ENCODE measurements at places on chromosomes 2 and 18.

GRCh38 chr2:64727013-64727767 is 73.5 kb upstream of the SERTAD2 start:
- no peak for DNase-seq

DNA sequence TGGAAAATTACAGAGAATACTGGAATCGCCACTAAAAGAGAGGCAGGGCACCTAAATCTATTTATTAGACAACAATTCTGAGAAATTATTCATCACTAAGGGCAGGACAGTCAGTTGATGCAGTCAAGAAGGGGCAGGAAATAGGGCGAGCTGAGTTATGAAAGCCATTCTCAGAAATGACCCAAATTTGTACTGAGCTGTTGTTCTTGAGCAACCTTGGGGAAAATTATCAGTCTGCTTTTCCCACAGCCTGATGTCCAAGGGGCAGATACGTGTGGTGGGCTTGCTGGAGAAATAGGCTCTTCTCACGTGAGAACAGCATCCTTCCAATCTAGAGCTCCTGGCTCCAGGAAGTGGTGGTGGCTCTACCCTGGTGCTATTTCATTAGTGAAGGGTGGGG is 38.6 kb downstream of the STON1 start:
- DNase-seq, result no peak

DNA sequence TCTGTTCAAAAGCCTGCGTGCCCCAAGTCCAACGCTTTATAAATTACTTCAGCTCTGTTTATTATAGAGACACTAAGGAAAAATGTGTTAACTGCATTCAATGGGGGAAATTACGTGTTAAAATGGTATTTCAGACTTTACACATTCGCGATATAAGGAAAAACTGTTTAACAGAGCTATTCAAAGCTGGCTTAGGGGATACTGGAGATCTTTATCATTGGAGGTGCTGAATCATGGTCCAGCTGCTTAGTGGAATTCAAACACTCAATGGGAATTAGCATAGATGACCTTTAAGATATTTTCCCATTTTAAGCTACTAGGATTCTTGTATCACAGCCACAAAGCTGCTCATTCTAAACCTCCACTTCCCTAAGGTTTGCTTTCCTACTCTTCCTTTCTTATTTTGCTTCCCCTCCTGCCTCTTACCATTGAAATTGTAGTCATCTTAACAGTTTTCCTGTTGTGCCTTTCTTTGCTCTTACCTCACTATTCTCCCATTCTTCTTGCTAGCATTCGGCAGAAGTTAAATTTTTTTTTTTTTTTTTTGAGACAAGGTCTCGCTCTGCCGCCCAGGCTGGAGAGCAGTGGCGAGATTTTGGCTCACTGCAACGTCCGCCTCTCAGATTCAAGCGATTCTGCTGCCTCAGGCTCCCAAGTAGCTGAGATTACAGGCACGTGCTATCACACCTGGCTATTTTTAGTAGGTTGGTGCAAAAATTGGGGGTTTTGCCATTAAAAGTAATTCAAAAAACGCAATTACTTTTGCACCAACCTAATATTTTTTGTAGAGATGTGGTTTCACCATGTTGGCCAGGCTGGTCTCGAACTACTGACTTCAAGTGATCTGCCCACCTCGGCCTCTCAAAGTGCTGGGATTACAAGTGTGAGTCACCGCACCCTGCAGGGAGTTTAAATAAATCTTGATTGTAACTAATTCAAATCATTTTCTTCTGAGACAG is 6.5 kb downstream of the SULT6B1 start:
- no peak for DNase-seq

- DNase-seq, result no peak
These were observed 19.9 kb upstream of the BCL2L11 start for GRCh38 chr2:111100765-111101162.

- DNase-seq, result no peak
These were observed 72.4 kb upstream of the IL1R1 start for GRCh38 chr2:102070058-102070642.

- no peak for DNase-seq
These were observed 66.3 kb downstream of the FAM168B start for GRCh38 chr2:131026919-131027318.

GRCh38 chr2:26469092-26469710 is 8.7 kb downstream of the OTOF start:
- peak; percentile 44 for DNase-seq

DNA sequence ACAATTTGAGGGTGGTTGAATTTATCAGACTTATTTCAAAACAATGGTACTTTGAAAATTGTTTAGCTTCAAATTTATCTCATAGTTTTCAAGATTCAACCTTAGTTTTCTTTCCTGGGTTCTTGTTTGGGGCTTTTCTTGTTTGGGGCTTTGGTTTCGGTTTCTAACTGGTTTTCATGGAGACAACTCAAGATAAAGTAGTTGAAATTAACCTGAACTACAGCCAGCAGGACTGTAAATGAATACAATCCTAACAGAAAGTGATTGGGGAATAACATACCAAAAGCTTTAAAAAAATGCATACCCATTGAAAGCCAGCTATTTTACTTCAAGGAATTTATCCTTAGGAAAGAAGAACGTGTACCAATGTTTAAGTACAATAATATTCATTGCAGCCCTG is 133.5 kb upstream of the SLC14A2 start:
- no peak for DNase-seq

GRCh38 chr2:234204480-234204879 is 154.0 kb downstream of the SPP2 start:
- no peak for DNase-seq

GRCh38 chr18:50133526-50133925 is 61.4 kb downstream of the MYO5B start:
- DNase-seq, result no peak

- DNase-seq, result no peak
These were observed 16.0 kb upstream of the SERPINB3 start for GRCh38 chr18:63677500-63678225.

DNA sequence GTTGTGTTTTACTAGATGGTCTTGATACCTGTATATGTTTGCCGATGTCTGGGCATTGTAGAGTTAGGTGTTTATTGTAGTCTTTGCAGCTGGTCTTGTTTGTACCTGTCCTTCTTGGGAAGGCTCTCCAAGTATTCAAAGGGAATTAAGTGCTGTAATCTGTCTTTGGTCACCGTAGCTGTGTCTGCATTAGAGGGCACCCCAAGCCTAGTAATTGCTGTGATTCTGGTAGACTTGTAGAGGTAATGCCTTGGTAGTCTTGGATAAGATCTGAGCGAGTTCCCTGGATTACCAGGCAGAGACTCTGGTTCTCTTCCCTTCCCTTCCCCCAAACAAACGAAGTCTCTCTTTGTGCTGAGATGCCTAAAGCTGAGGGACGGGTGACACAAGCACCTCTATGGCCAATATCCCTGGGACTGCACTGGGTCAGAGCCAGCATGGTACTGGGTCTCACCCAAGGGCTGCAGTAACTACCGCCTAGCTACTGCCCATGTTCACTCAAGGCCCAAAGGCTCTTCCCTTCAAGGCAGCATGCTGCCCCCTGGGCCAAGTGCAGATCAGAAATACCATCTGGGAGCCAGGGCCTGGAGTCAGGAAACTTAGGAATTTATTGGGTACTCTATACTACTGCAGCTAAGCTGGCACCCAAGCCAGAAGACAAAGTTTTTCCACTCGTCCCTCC is 27.1 kb downstream of the STPG4 start:
- no peak for DNase-seq

- DNase-seq, result no peak
These were observed 426.9 kb downstream of the NR4A2 start for GRCh38 chr2:155905657-155906056.

DNA sequence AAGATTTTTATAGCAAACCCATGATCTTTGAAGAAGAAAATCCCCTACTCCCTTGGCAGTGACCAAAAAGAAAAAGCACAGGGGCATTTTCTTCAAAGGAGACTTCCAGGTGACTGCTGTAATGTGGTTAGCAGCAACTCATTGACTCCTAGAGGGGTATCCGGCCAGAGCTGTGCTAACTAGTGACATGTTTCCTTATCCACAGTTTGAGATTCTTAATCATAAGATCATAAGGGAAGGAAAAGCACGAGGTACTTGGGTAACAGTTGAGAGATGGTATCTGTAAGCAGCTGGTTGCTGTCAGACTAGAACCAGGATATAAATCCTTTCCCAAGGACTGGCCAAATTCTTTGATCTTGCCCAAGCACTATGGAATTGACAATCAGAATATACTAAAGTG is 124.7 kb downstream of the MREG start:
- no peak for DNase-seq

Measured in stimulated activated CD4-positive, alpha-beta T cell treated with anti-CD3 and anti-CD28 coated beads, TNF-alpha, amount 100 ng/mL, for 24 hours (primary cell).